ENCODE measurements at places on chromosomes 11 and 22.

DNA sequence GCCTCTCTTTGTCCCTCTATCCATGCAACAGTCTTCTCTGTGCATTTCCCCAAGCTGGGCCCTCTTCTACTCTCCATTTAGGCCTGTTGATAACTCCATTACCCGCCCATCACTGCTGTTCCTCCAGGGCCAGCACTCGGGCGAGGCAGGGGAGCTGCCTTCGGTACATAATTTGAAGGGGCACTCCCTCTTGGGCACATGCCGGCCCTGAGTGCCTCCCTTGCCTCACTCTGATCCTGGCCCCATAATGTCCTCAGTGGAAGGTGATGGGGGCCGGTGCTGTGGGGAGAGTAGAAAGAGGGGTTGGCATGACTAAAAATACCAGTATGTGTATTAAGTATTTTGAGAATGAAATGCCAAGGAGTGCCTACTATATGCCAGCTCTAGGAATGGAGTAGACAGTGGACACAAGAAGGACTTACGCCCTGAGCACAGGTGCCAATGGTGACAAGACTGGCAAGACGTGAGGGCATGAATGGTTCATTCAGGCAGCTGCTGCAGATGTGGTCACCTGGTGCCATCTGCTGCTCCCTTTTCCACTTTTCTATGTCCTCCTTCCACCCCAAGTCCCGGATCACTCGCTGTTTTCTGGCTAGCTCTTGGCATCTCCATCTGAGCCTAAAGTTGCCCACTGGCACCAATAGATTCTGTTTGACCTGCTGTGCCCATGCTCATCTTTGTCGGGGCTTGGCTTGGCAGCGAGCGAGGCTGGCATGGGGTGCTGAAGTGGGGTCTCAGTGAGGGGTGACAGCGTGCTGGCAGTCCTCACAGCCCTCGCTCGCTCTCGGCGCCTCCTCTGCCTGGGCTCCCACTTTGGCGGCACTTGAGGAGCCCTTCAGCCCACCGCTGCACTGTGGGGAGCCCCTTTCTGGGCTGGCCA lies 22.6 kb downstream of the TMEM218 start:
- no peak for DNase-seq

DNA sequence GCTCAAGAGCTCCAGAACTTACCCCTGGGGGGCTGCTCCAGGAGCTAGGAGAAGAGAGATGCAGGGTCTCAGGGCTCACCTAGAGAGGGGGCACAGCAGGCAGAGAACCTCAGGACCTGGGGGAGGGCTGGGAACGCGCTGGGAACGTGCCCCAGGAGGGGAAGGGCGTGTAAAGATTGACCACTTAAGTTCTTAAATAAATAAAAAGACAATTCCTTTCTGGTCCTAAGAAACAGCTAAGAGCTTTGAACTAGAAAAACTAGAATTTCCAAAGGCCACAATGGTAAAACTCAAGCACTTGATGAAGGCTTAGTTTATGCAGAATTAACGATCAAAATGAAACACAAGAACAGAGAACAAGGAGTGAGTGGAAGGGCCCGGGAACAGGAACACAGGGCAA lies 89.1 kb downstream of the CELSR1 start:
- no peak for DNase-seq

GRCh38 chr22:43296276-43296902 lies 46.8 kb downstream of the SCUBE1 start:
- DNase-seq = no peak

GRCh38 chr11:6498544-6498943 lies 1.5 kb downstream of the DNHD1 start:
- DNase-seq = no peak

DNA sequence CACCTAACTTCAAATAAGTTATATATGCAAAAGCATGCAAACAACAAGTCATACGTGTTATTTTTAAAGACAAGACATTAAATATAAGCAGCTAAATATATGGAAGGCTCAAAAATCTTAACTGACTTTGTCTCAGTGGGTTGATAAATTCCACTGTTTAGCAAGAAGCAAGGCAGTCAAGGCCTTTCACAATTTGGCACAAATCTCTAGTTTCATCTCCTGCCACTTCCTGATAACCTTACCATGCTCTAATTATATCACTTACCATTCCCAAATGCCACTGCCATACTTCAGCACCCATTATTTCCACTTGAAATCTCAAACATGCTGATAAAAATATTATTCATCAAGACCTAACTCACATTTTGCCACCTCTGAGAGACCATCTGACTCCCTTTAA lies 24.8 kb downstream of the DCUN1D5 start:
- DNase-seq = no peak

DNA sequence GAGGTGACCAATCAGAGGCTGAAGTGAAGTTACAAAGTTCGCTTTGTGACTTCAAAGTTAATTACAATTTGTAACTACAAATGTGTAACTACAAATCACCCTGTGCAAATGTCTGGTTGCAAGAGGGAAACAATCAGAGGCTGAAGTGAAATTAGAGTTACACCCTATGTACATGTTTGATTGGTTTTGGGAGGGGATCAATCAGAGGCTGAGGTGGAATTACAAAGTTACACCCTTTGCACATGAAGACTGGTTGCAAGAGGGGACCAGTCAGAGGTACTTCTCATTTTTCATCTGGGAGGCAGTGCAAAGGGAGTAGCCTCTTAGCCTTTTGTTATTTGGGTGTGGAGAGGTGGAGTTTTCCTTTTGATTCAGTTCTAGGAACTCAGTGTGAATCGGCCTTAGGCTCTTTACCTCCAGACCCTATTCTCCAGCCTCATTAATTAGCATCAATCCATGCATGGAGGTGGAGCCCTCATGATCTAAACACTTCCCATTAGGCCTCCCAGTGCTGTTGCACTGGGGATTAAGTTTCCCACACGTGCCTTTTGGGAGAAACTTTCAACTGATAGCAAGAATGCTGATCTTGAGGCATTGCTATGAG lies 291.3 kb upstream of the MTNR1B start:
- no peak for DNase-seq

DNA sequence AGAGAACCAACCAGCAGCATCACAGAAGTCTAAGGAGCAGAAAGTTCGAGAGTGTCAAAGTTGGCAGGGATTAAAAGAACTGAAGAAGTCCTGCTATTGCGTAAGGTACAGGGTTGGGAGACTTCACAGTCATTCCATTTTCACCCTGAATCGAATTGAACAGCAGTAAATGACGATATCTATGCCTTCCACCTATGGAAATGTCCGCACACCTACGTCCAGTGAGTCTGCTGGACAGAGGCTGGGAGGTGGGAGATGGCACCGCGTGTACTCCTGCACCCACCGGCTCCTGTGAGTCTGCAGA lies 116.7 kb downstream of the MICAL3 start:
- no peak for DNase-seq

DNA sequence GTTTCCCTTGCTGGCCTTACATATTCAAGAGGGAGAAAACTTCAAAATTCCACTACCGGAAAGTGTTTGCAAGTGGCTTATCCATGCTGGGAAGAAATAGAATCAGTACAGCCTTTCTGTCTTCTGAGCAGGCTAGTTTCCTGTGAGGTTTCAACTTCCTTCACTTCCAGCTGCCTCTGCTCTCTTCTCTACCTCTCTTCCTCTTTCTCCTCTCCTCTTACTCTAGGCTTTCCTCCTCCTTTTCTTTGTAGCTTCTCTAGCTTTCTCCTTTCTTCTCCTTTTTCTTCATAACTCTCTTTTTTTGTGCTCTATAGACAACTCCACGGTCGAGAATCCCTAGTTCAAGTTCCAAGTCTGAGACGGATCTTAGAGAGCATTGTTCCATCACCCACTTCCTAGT lies 421.8 kb downstream of the ETS1 start:
- no peak for DNase-seq

- no peak for DNase-seq
These were observed 77.4 kb downstream of the NAV2 start for GRCh38 chr11:19789835-19790710.

- DNase-seq = no peak
These were observed 11.0 kb upstream of the CWF19L2 start for GRCh38 chr11:107468596-107468995.

GRCh38 chr22:29700206-29700899 lies 19.4 kb upstream of the CABP7 start:
- DNase-seq = no peak

- DNase-seq = no peak
These were observed 22.4 kb upstream of the CRTAM start for GRCh38 chr11:122815900-122816299.

GRCh38 chr11:68980776-68981065 lies at the start of gene MRGPRD:
Gene MRGPRD, minus strand, starts transcription at chr11:68980986. Its CDS starts 0 bp downstream, at chr11:68980986.
- DNase-seq = no peak

- DNase-seq = no peak
These were observed 824.8 kb downstream of the METTL15 start for GRCh38 chr11:28932940-28933339.

DNA sequence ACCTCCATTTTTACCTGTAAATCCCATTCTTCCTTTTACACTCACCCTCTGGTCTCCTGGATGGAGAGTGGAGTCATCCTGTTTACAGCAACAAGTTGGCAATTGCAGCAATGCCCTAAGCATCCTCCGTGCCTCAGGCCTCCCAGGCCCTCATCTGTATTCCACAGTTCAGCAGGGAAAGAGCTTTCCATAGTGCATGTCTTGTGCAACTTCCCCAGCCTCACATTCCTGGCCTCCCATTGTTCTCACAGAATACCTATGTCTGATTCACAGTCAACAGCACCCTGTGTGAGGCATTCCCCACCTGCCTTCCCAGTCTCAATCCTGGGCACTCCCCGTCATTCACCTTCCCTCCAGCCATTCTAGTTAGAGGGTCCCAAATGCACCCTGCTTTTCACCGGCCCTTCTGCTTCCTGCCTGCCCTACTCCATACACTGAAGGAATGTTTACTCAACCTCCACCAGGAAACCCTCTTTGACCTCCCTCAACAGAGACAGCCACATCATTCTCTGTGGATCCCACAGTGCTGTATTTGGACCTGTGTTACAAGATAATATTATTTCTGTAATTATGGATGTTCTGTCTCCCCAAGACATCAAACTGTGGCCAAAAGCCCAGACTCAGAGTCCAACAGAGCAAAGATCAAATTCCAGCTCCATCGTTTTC lies 405.7 kb downstream of the BUD13 start:
- no peak for DNase-seq

DNA sequence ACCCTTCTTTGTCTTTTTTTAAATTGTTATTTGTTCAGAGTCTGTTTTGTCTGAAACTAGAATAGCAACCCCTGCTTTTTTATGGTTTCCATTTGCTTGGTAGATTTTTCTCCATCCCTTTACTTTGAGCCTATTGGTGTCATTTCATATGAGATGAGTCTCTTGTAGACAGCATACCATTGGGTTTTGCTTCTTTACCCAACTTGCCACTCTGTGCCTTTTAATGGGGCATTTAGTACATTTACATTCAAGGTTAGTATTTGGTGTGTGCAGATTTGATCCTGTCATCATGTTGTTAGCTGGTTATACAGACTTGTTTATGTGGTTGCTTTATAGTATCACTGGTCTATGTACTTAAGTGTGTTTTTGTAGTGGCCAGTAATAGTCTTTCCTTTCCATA lies 28.0 kb downstream of the CCDC15 start:
- DNase-seq = no peak

DNA sequence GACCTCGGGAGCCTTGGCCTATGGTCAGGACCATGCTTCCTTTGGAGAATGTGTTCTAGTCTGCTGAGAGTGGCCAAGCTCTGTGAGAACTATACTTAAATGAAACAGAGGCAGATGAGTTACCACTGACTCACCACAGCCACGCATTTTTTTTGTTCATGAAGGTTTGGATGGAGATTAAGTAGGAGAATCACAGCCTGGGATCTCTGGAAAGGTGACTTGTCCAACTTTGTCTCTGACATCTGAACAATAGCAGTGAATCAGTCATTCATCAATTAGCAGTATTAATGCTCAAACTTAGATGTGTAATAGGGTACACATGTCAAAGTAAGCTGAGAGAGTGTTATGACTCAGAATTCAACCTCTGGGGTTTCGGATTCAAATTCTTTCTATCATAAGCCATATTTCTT lies 100.7 kb upstream of the ANO3 start:
- no peak for DNase-seq

DNA sequence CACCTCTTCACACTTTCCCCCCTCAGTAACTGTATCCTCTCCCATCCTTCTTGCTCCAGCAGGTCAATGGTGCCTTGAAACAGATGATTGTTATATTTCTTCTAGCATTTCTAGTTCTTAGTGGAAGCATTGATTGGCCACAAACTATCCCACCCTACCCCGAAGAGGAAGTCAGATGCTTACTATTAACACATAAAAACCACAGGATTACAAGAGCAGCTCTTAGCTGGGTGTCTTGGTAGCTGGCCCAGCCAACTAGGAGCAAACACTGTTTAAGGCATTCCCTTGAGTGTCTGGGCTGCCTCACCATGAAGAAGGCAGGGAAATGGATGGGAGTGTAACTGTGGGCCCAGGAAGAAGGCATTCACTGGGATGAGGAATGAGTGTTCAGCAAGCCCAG lies 176.6 kb downstream of the GRIK4 start:
- DNase-seq = no peak

GRCh38 chr11:62353841-62354240 lies 16.6 kb downstream of the ASRGL1 start:
- DNase-seq = no peak

GRCh38 chr11:111307472-111308108 lies 9.2 kb downstream of the POU2AF3 start:
- DNase-seq = no peak

DNA sequence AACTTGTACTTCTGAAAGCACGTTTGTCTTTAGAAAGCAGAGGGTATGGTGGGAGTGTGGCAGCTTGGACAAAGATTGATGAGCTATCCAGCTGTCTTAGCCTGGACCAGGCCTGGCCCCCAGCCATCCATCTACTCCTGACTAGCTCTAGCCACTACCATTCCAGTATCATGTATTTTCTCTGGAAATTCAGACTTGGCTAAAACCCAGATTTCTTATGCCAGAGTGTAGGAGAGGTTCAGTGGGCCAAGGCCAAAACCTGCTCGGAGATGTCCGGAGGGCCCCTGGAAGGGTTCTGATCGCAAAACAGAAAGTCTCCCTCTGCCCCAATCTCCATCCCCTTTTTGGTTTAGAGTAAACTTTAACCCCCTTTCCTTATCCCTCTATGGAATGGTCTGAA lies 24.8 kb upstream of the MTCH2 start:
- DNase-seq = no peak

GRCh38 chr11:9839550-9839949 lies 175.7 kb downstream of the SWAP70 start:
- no peak for DNase-seq

DNA sequence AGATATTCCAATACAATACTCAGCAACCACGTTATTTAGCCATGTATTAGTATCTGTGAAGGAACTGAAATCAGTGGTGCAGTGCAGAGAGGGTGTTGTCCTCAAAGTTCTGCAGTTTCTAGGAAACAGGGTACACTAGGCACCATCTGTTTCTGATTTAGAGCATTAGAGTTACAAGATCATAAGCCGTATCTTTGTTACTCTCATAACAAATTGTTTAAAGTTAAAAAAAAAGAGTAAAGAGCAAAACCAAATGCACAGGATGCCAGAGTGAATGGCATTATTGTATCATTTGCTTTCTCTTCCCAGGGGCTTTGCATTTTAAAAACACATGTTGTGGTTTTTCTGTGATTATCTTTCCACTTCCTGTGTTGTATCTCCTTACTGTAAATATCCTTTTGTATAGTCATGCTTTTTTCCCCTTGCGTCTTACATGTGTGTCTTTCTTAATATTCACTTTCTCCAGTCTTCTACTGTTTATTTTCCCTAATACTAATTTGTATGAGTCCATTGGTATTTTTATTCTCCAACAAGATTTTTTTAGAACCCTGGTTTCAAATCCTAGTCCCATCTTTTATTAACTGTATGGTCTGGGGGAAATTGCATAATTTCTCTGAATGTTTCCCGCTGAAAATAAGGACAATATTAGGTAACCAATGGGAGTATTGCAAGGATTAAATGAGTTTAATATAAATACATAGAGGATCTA lies 15.2 kb upstream of the NUP160 start:
- no peak for DNase-seq
